NCI-H510A (cell line): ENCODE measurements at places on chromosomes 11 and 22.
A peak's percentile ranks its signal among the peaks of the same experiment; 100 is the strongest.

GRCh38 chr11:2089536-2090165 lies 49.5 kb downstream of the IGF2 start:
- DNase-seq: no peak

DNA sequence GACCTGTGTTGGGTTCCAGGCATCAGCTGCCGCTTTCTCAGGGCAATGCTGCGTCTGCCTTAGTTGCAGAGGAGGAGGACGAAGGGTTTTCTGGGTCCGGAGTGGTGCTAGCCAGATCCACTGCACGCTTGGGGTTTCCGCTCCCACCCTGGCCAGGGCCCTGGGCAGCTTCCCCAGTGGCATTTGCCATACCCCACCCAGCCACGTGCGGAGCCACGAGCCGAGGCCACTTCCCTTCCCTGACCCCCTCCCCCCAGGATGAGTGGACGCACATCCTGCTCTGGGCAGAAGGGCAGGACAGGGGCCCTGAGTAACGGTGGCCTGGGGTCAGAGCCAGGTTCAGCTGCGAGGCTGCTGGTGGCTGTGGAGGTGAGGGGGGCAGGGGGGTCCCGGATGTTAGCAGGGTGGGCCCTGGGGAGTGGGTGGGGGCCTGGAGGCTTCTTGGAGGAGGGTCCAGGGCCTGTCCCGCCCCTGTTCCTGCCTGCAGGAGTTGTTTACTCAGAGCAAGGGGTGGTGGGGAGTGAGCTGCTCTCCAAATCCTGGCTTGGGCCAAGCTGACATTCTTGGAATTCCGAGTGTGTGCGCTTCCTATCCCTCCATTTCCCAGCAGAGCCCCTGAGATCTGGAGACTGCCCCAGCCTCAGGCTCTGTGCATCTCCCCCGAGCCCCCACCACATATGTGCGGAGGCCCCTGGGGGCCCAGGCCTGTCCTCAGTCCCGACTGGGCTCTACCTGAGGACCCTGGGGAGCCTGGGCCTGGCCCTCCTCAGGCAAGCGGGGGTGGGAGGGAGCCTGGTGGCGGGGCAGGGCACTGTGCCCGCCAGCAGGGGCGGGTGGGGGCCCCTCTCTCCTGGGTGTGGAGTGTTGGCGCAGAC lies 1.4 kb downstream of the TSPAN4 start:
- DNase-seq: no peak

DNA sequence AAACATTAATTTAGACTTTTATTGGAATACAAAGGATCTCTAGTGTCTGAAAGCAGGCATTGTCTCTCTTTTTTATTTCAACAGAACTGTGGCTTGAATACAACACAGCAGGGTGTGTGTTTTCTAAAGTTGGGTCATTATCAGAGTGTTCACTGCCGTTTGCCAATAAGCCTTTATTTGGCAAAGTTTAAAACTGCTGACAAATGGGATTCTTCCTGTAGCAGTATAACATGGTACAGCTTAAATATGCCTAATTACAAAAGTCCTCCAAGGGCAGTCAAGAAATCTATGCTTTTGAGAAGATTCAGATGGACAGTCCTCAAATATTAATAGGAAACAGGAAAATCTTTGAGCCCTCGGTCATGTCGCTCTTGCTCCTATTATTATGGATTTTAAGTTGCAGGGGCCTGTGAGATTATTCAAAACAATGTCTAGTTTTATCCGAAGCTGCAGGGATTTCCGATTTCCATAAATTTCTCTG lies 199.9 kb downstream of the MAML2 start:
- no peak for DNase-seq

DNA sequence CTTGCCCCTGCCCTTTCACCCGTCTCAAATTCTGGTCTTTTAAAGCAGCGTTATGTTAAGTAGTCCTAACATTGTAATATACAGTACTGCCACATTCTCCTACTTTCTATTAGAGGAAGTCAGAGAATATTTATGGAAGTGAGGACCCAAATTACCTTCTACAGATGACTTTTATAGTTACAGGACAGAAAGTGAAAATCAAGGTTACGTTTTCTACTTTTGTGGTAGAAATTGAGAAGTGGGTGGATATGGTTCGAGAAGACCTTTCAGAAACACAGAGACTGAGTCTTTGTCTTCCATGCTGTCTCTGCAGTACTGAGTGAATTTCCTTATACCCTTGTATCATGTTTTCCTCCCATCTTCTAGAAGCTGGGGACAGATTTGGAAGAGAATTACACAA lies 17.1 kb downstream of the SC5D start:
- no peak for DNase-seq

GRCh38 chr11:69905611-69906452 lies 86.6 kb upstream of the FGF3 start:
- no peak for DNase-seq

GRCh38 chr22:22085702-22086500 lies 103.3 kb upstream of the TOP3B start:
- no peak for DNase-seq

- DNase-seq: no peak
Observed at GRCh38 chr11:36763187-36763586, 165.2 kb upstream of the RAG2 start.

DNA sequence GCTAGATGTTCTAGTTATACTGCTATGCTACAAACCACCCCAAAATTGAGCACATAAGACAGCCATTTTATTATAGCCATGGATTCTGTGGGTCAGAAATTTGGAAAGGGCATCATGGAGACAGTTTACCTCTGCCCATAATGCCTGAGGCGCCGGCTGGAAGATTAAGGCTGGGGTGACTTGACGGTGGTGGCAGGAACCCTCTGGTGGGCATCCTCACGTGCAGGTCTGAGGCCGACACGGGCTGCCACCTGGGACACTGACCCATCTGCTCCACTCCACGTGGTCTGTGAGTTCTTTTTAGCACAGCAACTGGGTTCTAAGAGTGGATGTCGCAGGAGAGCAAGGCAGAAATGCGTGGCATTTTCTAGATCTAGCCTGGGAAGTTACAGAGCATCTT lies 40.0 kb upstream of the PRDM11 start:
- DNase-seq: no peak

DNA sequence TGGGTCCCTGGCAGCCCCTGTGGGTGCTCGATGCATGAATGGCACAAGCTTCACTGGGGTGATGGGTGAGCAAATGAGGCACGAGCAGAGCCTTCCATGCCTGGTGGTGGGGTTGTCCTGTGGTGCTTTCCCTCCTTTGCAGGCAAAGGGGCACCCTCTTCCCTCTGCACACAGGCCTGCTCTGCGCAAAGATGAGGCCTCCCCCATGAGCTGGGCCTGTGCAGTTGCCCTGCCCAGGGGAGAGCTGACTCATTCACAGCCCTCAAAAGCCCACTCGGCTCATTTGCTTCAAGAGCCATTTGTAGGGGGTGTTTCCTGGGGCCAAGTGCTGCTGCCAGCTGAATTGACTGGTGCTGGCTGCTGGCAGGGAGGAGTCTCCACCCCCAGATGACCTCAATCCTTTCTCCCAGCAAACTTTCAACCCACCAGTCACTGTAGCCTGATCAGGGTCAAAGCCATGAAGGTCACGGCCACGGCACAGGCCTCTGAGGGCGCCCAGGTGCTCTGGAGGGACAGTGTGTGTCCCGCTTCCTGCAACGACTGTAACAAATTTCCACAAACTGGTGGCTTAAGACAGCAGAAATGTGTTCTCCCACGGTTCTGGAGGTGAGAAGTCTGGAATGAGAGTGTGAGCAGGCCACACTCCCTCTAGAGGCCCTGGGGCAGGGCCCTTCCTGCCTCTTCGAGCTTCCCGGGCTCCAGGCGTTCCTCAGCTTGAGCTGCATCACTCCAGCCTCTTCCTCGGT lies 48.8 kb upstream of the ANO1 start:
- DNase-seq: no peak

GRCh38 chr11:75214411-75214821 lies 26.2 kb upstream of the TPBGL start:
- no peak for DNase-seq

- no peak for DNase-seq
Observed at GRCh38 chr11:112366012-112366411, 105.4 kb upstream of the PLET1 start.

DNA sequence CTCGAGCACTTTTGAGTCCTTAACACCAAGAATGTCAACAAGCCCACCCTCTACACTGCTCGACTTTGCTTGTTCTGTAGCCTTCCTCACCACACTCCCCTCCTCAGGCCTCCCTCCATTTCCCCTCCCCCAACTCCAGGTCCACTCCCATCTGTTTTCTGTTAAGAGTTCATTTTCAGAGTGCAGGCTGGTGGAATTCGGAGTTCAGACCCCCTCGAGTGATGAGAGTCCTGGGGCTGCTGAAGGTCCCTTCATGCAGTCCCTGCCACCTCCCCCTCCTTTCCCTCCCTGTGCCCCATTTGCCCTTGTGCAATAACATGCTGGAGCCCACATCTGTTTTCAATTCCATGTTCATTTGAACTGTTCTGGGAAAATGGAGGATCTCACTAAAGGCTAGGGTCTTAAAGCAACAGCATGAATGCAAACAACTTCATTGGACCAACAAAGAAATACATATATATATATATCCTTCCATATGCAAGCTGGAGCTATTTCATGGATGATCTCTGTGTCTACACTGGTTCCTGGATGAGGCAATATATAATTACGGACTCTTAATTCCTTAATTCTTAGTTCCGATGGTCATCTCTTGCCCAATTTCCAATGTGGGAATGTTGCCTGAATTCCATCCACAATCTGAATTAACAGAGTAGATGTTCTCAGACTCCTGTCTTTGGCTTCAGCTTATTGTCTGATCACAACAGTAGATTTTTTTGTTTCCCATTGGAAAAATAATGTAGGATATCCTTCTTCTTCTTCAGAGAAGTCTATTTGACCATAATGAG lies 340.4 kb downstream of the ETS1 start:
- DNase-seq: no peak

DNA sequence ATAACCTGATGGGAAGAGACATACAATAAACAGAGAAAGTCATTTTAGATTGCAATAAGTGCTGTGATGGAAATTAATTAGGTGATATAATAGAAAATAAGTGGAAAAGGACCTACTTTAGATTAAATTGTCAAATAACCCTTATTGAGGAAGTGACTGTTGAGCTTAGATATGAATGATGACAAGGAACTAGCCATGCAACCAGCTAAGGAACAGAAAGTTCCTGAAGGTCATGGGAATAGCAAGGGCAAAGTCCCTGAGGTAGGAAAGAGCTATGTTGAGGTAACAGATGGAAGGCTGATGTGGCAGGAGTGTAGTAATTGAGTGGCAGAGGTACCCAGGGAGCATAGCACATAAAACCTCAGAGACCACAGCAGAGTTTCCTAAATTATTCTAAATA lies 135.2 kb downstream of the WNT11 start:
- DNase-seq: no peak

DNA sequence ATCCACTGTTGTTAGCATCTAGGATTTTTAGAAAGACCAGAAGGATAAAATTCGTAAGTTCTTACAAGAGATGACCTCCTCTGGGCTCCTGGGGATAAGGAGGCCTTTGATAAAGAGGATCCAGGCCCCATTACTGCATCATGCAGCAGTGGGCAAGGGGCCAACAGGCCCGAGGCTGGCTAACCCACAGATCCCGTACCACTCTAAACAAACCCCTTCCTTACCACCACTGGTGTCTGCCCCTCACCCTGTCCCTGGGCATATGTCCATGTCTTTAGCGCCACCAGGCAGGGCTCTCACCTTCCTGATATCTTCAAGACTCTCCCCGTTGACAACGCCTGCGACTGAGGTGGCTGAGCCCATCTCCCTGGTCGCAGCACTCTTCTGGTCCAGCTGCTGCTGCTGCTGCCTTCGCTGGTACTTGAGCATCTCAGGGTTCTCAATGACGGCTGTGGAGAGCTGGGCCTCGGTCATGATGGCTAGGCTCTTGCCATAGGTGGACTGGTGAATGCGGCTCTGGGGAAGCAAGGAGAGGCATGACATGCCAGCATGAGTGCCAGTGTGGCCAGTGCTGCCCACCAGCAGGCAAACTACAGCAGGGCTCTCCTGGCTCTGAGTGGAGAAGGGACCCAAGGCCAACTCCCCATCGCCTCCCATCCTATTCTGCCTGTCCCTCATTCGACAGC lies 46.2 kb downstream of the HIRA start:
- no peak for DNase-seq

- DNase-seq: no peak
Observed at GRCh38 chr11:75938543-75938942, 123.5 kb downstream of the UVRAG start.

GRCh38 chr22:36395055-36395849 lies 7.5 kb upstream of the MYH9 start:
- peak; percentile 61 for DNase-seq

GRCh38 chr11:4059424-4059823 lies 35.2 kb upstream of the RRM1 start:
- DNase-seq: no peak

GRCh38 chr11:66853242-66854229 lies 3.3 kb upstream of the LRFN4 start:
- DNase-seq: no peak

DNA sequence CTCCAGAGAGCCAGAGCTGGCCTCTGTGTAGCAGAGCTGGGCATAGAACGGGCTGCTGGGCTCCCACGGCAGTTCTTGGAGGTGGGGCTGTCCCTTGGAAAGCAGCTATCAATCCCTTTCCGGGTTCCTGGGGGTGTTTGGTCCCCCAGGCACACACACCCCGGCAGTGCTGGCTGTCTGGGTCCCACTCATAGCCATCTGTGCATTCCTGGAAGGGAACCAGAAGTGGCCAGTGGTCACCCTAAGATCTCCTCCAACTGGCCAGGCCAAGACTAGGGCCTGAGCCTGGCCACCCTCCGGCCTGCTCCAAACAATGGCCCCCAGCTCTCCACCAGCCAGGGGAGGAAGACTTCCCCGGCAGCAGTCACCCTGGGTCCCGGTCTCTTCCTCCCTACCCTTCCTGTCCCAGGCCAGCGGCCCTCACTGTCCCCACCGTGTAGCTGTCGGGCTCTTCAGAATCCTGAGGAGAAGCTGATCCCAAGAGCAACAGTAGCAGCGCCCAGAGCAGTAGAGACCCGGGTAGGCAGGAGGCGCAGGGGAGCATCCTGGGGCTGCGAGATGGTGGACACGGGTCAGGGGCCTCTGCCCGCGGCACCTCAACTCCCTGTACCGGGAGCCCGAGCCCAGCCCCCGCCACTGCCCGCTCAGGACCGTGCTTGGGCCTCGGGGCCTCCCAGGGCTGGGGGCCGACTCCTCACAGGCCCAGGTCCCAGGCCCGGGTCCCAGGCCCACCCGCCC lies 620 bp downstream of the EFEMP2 start:
- DNase-seq: no peak

GRCh38 chr22:43320943-43321900 lies 21.9 kb downstream of the SCUBE1 start:
- DNase-seq: no peak

- DNase-seq: no peak
Observed at GRCh38 chr11:115737875-115738274, 233.7 kb upstream of the CADM1 start.
